ENCODE measurements at places on chromosomes 5 and 9. TPM values are rescaled to one million over a fixed set of nuclear protein-coding genes. Genes with fewer than 3 reads are reported as not detected.

- no peak for DNase-seq
These were observed 162.8 kb downstream of the ENC1 start for GRCh38 chr5:74477761-74478160.

HAPLN1 gene
- total RNA-seq: not detected

GRCh38 chr5:72507231-72507906 lies at the start of gene ZNF366:
TSS of gene ZNF366 (minus strand) at chr5:72507410. CDS start at chr5:72461496, 45,914 bp downstream.
- no peak for DNase-seq

DNA sequence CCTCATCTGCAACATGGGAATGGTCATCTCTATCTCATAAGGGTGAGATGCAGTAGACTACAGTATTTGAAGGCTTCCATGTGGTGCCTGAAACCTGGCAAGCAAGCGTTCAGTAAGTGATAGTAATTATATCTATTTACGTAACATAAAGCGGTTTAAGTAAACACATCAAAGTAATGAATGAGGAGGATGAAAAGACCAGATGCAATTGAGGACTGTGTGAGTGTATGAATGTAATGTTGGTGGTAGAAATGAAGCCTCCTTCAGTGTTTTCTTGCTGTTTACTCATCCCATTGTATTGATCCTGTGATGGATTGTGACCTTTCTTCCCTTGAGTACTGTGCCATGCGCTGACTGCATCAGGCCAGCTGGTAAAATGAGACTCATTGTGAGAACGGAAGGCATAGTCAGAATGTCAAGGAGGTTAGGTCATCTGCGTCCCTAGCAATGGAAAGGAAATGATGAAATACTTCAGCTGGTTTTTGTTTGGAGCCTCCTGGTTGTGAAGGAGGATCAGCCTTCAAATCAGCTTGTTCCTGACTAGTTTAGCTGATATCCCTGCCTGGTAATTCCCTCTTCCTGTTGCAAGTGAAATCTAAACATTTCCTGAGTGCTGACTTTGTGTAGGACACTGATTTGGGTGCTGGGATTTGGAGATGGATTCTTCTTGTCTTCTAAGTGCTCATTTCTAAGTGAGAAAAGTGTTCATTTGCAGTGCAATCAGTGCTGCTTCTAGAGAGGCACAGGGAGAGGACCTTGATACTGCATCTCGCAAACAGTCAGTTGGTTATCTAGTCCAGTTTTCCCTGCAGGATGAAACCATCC lies 35.6 kb downstream of the TNFSF8 start:
- DNase-seq: no peak

GRCh38 chr5:128121651-128122050 lies 38.1 kb downstream of the SLC12A2 start:
- DNase-seq: no peak

DNA sequence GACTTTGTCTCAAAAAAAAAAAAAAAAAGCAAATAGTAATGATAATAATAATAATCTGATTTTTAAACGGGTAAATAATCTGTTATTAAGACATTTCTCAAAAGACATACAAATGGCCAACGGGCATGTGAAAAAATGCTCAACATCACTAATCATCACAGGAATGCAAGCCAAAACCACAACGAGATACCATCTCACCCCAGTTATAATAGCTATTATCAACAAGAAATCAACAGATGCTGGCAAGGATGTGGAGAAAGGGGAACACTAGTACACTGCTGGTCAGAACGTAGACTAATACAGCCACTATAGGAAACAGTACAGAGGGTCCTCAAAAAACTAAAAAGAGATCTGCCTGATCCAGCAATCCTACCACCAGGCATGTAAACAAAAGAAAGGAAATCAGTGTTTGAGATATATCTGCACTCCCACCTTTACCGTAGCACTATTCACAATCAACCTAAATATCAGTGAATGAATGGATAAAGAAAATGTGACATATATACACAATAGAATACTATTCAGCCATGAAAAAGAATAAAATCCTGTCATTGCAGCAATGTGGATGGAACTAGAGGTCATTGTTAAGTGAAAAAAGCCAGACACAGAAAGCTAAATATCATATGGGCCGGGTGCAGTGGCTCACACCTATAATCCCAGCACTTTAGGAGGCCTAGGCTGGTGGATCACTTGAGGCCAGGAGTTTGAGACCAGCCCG lies 24.9 kb downstream of the VAV2 start:
- DNase-seq: no peak

DNA sequence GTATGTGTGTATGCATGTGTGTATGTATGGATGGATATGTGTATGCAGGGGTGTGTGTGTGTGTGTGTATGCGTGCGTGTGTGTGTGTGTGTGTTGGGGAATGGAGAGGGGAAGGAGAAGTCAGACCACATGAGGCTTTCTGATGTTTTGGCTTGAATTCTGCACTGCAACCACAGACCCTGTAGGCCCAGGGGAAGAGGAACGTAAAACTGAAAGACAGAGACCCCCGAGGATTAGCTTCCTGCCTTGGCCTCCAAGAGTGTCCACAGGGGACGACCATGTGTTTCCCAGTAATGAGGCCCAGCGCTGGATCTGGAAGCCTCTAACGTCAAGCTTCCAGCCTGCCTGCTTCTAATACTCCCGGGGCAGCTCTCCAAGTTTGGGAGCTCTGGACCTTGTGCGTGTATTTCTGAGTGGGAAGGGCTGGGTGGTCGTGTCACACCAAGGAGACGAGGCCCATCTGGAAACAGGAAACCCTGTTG lies 5.8 kb downstream of the DCANP1 start:
- DNase-seq: no peak

C7 gene
- 694 TPM for total RNA-seq

DNA sequence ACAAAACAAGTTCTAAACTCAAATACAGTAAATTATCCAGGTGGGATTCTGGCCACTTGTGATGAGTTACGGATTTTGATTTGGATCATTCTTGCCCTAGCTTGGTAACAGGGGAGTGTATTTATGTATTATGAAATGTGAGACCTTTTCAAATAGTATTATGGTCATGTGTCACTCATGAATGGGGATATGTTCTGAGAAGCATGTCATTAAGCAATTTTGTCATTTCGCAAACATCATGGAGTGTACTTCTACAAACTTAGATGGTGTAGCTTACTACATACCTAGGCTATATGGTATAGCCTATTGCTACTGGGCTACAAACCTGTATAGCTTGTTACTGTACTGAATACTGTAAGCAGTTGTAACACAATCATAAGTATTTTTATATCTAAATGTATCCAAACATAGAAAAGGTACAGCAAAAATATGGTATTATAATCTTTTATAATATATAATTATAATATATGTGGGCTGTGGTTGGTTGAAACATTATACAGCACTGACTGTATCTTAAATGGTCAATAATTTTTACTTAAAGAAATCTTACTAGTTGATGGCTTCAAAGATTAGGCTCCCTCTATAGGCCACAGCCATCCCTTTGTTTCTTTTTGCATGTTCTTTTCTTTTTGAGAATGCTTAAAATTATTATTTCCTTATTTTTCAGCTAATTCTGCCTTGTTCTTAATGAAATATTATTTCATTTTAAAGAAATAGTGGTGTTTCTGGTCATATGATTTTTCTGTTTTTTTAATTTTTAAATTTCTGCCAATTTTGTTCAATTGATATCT lies 128.4 kb downstream of the MAST4 start:
- DNase-seq: no peak

GRCh38 chr5:113293975-113294310 lies 140.8 kb downstream of the TSSK1B start:
- DNase-seq: no peak

DNA sequence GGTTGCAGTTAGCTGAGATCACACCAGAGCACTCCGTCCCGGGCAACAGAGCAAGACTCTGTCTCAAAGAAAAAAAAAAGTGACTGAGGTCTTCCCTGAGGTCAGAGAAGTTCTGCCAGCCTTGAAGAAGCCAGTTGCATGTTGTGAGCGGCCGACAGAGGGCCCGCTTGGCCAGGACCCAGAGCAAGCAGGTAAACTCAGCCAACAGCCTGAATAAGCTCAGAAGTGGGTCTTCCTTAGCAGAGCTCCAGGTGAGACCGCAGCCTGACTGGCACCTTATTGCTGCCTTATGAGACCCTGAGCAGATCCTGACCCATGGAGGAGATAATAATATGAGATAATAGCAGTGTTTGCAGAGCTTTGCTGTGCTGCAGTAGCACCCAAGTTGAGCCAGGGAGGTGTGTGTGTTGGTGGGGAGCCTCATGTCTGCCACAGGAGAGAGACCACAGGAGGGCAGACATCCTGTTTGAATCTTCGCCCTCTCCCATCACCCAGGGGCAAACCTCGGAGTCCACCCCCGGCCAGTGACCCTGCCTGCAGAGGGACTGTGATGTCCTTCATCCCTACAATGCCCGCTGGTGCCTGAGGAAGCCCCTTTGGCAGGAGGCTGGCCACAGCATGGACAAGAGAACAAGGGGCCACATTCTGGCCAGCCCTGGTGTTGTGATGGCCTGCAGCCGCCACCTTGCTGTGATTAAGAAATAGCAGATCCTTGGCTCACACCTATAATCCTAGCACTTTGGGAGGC lies 10.8 kb upstream of the BARX1 start:
- DNase-seq: no peak

DNA sequence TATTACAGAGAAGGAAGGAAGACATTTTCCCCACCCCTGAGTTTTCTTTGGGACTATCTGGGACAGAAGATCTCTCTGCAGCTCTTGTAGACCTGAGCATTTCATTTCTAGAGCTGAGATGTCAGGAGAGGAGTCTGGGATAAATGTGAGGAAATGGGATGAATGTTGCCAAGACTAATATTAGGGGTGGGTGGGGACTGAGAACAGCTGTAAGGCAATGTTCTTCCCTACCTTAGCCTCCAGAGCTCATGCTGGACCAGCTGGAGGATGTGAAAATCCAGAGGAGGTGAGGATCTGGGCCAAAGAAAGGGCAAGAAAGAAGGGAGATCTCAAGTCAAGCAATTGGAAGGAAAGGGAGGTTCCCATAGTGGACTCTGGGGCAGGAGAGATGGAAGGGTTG lies 23.1 kb upstream of the FOXD1 start:
- no peak for DNase-seq

DNA sequence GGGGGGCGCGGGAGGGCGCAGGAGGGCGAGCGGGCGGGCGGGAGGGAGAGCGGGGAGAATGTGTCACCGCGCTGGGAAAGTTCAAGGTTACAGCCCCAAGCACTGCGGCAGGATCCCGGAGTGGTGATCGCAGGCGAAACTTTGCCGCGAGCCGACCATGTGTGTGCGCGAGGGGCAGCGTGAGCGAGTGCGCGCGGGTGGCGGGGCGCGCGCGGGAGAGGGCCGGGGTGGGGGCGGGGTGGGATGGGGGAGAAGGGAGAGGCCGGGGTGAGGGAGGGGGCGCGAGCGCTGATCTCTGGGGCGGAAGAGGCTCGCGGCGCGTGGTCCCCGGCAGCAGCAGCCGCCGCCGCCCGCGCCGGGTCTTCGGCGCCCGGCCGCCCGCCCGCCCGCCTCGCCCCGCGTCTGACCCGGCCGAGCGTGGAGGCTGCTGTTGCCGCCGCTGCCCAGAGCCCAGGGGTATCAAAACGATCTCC lies at the start of gene NFIB:
NFIB (minus strand) TSS at position 191 of the 473 bp plus-strand sequence. CDS start 630 bp downstream, outside the sequence.
- DNase-seq: no peak

PRKACG gene
- total RNA-seq: not detected

DNA sequence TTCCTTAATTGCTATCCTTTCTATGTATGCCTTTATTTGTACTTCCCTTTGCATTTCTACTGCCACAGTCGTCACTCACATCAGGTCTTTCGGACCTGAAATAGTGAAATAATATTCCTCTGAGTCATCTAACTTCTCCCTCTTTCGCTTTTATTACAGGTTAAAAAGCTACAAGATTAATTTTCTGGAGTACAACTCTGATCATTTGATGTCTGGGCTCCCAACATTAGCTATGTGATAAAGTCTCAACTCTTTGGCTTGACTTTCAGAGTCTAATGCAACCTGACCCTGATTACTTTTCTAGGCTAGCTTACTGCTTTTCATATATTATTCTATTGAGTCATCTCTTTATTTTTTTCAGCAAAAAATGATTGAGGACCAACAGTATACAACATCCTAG lies 638.8 kb upstream of the WWC1 start:
- no peak for DNase-seq

DNA sequence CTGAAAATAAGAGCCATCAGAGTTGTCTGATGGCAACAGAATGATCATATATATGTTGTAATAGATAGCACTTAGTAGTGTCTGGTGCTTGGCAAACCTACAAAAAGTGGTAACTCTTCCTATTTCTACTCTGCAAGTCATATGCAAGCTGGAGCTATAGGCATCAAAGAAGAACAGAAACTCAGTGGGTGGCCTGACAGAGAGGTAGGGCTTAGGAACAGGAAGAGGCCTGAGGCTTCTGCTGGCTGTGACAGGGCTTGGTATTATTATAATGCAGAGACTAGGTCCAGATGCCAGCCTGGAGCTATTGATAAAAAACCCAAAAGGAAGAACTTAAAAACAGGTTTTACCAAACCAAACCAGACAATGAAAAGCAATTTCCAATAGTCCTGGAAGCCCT lies 4.4 kb upstream of the DIAPH1 start:
- no peak for DNase-seq

DNA sequence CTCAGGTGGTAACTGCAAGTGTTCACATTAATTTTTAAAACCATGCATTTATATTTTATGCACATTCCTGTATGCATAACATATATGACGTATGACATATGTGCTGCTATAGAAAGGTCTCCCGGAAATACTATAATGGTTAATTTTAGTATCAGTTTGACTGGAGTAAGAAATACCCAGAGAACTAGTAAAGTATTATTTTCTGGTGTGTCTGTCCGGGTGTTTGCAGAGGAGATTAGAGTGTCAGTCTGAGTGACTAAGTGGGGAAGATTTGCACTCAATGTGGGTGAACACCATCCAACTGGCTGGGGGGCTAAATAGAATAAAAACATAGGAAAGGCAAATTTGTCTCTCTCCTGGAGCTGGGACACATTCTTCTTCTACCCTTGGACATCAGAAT lies 26.9 kb downstream of the UIMC1 start:
- no peak for DNase-seq

GRCh38 chr9:112034216-112034611 lies 137.6 kb downstream of the UGCG start:
- no peak for DNase-seq

IFNA21 gene
- total RNA-seq: not detected
